ENCODE measurements at places on chromosomes 5 and 9.

DNA sequence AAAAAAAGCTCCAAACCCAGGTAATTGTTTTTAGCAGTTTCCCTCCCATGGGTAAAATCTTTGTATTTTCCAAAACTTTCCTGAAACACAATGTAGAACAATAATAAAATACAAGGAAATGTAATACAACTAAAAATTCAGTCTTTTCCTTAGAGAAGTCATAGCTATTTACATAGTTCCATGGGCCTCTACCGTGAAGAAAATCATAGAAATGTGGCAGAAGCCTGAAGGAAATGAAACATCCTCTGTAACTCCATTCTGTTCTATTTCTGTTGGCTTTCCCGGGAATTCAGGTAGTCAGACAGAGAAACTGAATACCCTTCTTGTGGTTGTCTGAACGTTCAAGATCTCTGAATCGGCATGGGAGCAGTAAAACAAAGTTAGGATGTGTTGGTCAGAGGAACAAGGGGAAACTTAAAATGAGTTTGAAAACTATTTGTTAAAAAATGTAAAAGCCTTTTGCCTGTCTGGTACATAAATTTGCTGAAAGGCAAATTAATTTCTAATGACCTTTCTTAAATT, 202.4 kb upstream of the ZNF608 start:
- DNase-seq, result no peak

DNA sequence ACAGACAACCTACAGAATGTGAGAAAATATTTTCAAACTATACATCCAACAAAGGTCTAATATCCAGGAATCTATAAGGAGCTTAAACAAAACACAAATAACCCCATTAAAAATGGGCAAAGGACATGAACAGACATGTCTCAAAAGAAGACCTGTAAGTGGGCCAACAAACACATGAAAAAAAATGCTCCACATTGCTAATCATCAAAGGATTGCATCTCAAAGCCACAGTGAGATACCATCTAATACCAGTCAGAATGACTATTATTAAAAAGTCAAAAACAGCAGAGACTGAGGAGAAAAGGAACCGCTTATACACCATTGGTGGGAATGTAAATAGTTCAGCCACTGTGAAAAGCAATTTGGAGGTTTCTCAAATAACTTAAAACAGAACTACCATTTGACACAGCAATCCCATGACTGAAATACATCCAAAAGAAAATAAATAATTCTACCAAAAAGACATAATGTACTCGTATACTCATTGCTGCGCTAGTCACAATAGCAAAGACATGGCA, 39.1 kb upstream of the C5orf63 start:
- DNase-seq, result no peak

DNA sequence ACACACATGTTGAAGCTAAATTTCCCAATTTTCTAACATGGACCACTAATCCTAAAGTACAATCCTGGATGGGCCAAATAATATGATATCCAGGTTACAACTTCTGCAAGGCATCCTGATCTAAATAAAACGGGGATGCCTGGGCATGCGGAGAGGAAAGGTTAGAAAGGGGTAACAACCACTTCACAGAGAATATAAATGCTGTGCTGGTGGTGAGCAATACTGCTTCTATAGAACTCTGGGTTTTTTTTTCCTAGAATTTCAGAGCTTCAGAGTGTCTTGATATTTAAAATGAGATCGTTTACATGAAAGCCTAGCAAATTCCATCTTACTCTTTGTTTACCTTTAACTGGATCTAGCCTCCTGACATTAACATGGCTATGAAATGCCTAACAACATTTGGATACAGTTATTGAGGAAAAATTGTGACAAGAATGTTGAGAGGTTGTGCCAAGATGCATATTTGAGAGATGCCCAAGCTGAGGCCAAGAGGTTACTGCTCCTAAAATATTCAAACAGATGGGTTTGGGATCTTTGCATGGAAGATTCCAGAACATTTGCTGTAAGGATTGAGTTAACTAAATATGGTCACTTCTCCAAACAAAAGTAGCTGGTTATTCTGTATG, 22.4 kb downstream of the TNFAIP8 start:
- DNase-seq, result no peak

GRCh38 chr9:127366594-127366993, 30.4 kb upstream of the SLC2A8 start:
- no peak for DNase-seq

DNA sequence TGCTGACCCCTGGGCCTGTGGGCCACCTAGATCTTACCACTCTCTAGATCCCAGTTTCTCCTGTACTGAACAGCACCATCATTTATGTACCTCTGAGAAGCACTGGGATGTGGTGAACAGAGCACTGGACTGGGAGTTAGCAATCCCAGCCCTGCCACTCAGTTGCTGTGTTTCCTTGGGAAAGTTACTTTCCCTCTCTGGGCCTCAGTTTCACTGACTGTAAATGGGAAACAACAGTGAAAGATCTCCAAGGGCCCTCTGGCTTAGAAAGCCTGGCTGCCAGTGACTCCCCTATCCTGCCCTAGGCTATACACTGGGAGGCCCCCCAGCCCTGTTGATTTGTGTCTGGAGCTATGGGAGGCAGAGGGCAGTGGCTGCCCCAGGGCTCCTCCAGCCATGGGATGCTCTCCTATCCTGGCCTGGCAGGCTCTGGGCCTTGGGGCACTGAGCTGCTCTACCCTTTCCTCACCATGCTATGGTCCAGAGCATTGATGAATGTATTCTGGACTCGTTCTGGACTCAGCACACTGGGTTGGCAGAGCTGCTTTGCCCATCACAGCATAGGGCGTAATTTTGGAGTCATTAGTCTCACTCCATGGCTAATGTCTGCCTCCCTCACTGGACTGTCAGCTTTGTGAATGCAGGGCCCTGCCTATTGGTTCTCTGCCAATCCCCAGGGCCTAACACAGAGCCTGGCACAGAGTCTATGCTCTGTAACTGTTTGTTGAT, 99.3 kb downstream of the RGS3 start:
- no peak for DNase-seq

DNA sequence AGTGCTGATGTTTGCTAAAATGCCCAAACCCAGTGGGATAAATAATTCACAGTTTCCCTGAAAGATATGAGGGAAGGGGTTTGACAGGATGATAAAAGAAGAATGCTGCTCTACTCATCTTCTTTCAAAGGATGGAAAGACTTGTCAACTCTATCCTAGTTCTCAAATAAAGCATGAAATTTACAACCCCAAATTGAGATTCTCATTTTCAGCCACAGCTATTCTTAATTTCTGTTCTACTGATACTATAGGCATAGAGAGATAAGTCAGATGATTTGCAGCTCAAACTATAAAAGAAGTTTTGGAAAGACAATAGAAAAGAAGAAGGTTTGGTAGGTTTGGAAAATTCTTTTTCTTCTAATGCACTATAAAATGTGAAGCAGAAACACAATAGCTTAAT, 542.6 kb downstream of the CSNK1G3 start:
- DNase-seq, result no peak

GRCh38 chr9:129570450-129571297, 50.2 kb downstream of the C9orf50 start:
- DNase-seq, result no peak

GRCh38 chr5:77080905-77081304, 6.2 kb downstream of the ZBED3 start:
- DNase-seq, result no peak

- DNase-seq, result no peak
Measured at GRCh38 chr5:63495225-63495624, 467.0 kb downstream of the HTR1A start.

DNA sequence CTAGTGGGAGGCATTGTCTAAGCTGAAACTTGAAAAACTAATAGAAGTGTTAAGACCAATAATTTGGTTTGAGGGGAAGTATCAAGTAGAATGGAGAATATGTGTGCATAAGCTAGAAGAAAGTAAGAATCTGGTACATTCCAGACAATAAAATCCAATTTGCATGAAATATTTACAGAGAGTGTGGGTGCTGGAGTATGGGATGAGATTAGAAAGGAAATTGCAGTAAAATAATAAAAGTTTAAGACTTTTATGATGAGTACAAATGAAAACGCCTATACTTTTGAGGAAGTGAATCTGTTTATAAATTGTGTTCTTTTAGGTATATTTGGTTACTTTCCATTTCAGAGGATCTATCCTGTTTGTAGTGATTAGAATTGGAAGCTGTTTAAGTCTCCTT, 165.4 kb upstream of the TNC start:
- no peak for DNase-seq

GRCh38 chr5:36880761-36881160, 4.2 kb downstream of the NIPBL start:
- DNase-seq, result no peak

DNA sequence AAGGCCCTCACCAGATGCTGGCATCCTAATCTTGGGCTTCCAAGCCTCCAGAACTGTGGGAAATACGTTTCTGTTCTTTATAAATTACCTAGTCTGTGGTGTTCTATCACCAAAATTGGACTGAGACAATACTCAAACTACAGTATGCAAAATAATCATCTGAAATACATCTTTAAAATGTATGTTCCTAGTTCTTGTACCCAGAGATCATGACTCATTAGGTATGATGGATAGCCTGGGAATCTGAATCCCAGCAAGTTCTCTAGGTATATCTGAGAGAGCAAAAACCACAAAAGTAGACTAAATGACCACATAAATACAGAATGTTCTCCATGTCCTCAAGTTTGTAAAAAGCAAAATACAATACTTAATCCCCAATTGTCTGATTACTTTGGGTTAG, 166.3 kb downstream of the YIPF5 start:
- DNase-seq, result no peak

GRCh38 chr5:138849439-138849838, 25.7 kb downstream of the LRRTM2 start:
- DNase-seq, result no peak

GRCh38 chr5:91136271-91136670, 246.8 kb downstream of the ARRDC3 start:
- no peak for DNase-seq

- no peak for DNase-seq
Measured at GRCh38 chr5:141363952-141364660, at the start of gene PCDHGA5. TSS of gene PCDHGA5 (plus strand) at chr5:141364162. CDS start at chr5:141364331, 169 bp downstream.

DNA sequence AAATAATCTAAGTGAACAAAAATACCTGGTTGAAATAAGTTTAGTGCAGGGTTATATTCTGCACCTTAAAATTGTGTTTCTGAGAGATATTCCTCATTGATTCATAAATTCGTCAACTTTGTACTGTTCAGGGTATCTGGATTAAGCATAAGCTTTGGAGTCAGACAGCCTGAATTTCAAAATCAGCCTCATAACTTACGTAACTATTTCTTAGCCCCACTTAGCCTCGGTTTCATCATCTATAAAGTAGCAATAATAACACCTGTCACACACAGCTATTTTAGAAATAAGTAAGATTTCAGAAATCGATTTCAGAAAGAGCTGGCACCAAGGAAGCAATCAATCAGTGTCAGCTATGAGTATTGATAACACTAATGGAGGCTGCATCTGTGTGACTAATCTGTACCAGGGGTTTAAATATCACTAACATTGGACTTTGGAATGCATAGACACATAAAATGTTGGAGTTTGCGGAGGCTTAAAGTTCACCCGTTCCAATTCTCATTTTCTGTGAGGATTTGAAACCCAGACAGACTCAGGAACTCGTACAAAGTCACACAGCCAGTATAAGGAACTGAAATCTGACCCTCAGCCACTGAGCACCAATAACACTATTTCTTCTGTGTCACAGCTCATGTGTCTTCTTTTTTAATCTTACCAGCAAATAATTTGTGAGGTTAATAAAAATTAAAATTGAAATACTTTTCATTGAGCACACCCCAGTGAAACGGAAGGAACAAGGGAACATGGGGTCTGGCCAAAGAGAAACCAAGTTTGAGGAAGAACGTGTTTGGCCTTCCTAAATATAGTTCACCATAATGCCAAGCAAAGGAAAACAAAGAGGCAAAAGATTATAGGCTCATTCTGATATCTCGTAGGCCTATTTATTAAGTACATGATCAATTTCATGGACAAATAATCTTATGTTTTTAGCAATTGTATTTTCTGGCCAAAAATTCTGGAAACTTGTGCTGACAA, 194.4 kb upstream of the PTGER4 start:
- no peak for DNase-seq

DNA sequence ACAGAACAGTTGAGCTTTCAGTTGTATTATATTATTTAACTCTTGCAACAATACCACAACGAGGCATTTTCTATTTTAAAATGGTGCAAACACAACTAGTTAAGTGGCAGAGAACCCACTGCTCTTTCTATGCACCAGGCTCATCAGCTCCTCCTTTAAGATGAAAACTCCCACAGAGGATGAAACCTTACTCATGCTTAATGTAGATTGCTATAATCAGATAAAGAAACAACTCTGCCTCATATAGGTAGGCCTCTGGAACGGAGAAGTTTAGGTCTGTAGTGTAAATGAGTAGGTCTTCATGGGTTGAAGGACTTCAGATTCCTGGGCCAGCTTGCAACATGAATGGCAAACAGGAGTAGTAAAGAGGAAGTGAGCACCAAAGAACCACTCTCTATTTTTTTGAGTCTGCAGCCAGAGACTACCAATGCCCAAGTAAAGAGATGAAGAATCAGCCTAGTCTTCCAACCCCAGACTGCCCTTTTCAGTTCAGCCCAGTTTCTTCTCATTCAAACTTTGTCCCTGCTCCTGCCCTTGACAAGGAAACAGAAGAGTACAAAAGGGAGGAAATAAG, 33.9 kb downstream of the HACD4 start:
- no peak for DNase-seq

- DNase-seq, result no peak
Measured at GRCh38 chr9:130741831-130742449, 48.4 kb downstream of the EXOSC2 start.

DNA sequence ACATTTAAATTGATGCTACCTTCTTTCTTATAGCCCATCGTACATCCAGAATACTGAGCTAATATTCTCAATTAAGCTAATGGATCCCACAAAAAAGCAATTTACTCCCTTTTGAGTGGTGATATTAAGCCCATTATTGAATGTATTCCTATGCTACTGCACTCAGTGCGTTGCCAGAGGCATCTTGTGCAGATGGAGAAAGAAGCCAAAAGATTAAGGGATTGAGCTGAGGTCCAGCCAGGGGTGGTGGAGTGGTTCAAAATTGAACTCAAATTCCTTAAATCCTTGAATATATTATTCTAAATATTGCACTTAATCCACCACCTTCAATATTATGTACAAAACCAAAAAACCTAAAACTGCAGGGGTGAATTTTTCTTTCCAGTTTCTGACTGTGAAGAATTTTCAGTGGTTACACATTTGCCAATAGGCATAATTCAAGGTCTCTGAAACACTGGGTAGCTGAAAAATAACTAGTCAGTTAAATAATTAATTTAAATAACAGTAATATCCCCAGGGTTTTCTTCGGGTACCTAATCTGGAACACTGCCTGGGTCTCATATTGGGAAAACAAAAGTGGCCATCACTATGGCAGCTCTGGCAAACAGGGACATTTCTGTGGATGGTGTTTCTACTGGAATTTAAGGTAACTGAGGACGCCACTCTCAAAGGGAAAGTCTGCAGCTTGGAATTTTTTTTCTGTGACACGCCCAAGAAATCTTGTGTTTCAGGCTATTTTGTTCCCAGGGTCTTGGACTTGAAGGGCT, 6.2 kb upstream of the LIFR start:
- DNase-seq, result no peak

GRCh38 chr5:32935283-32935682, 224.2 kb downstream of the NPR3 start:
- DNase-seq, result no peak

GRCh38 chr5:181255276-181255675, 5.7 kb downstream of the TRIM52 start:
- no peak for DNase-seq

Data from stimulated activated CD4-positive, alpha-beta T cell treated with anti-CD3 and anti-CD28 coated beads, TNF-alpha, amount 100 ng/mL, for 1 hour (primary cell).